ENCODE measurements at places on chromosomes 16 and 17.

GRCh38 chr16:22346483-22346882, 27.9 kb downstream of the CDR2 start:
- H3K27me3 ChIP-seq: no peaks in the 10 kb centered on the region
- no peaks in the 10 kb centered on the region for H3K4me1 ChIP-seq
- no peak for DNase-seq
- H3K4me3 ChIP-seq: no peak overlapping the region
- peaks cover 19% of the 10 kb centered on the region for H3K36me3 ChIP-seq

GRCh38 chr17:60269417-60269816, 119.6 kb downstream of the CA4 start:
- H3K27ac ChIP-seq: no peak overlapping the region
- H3K36me3 ChIP-seq: no peaks in the 10 kb centered on the region
- no peak for DNase-seq
- H3K4me1 ChIP-seq: no peaks in the 10 kb centered on the region

GRCh38 chr16:73190256-73190655, 142.3 kb upstream of the ZFHX3 start:
- no peak for DNase-seq
- no peaks in the 10 kb centered on the region for H3K4me1 ChIP-seq
- no peak overlapping the region for H3K4me3 ChIP-seq

DNA sequence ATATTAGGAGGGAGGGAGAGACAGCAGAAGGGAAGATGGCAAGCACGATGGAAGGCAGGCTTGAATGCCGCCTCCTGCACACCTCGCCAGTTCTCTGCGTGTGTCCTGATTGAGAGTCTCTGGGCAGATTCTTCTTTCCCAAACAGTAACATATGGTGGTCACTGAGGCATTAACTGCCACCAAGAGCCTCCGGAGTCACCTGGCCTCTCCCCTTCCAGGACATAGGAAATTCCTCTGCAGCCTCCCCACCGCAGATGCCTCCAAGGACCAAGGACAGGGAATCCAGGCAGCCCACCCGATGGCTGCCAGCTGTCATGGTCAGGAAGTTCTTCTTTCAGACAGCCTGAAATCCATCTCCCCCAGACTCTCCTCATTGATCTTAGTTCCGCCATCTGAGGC, 149.3 kb downstream of the ENGASE start:
- H3K36me3 ChIP-seq: no peaks in the 10 kb centered on the region
- no peak overlapping the region for H3K4me3 ChIP-seq
- H3K27me3 ChIP-seq: no peaks in the 10 kb centered on the region
- H3K27ac ChIP-seq: no peak overlapping the region
- H3K4me1 ChIP-seq: peaks cover 3% of the 10 kb centered on the region

DNA sequence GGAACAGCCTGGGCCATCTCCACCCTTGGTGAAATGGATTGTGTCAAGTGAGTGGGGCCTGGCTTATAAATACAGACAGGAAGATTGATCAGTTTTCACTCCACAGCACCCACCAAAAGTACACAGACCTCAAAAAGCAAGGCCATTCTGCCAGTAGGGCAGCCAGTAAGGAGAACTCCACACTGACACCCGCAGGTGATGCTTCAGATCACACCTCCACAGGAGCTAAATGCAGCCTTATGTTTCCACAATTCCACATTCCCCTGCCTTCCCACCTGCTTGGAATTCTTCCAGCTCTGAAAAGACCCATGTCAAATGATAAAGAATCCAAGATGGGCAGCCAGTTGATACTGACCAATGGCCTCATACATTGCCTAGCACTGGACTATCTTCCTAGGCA, 191.1 kb downstream of the ZFHX3 start:
- H3K36me3 ChIP-seq: no peaks in the 10 kb centered on the region
- DNase-seq: no peak
- H3K27ac ChIP-seq: no peak overlapping the region
- H3K27me3 ChIP-seq: no peaks in the 10 kb centered on the region

GRCh38 chr17:72560303-72561247, 439.8 kb downstream of the SOX9 start:
- H3K27ac ChIP-seq: no peak overlapping the region
- H3K4me1 ChIP-seq: 0 out of 2 replicates have a peak, but pooled peaks cover 2% of the 10 kb centered on the region
- H3K27me3 ChIP-seq: no peaks in the 10 kb centered on the region

GRCh38 chr16:1048442-1049112, 24.0 kb upstream of the SSTR5 start:
- H3K27ac ChIP-seq: no peak overlapping the region
- DNase-seq: no peak
- no peaks in the 10 kb centered on the region for H3K4me1 ChIP-seq
- H3K27me3 ChIP-seq: no peaks in the 10 kb centered on the region

DNA sequence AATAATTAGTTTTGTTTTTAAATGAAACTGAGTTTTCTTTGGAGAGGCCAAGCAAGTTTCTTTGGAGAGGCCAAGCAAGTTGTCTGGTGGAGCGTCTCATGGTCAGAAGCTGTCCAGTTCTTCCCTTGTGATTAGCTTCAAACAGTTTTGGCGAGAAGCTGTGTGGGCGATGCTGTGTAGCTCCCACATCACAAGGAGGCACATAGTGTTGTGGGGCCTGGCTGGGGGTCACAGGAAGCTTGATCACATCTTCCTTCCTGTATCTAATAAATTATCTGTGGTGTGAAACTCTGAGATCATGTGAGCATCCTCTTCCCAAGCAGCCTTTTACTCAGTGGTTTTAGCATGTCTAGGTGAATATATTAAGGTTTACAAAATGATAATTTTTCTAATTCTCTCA, 33.9 kb downstream of the SPECC1 start:
- H3K27ac ChIP-seq: no peak overlapping the region
- 0 out of 2 replicates have a peak, but pooled peaks cover 2% of the 10 kb centered on the region for H3K4me1 ChIP-seq
- no peak overlapping the region for H3K4me3 ChIP-seq
- H3K36me3 ChIP-seq: no peaks in the 10 kb centered on the region
- no peaks in the 10 kb centered on the region for H3K27me3 ChIP-seq
- no peak for DNase-seq

DNA sequence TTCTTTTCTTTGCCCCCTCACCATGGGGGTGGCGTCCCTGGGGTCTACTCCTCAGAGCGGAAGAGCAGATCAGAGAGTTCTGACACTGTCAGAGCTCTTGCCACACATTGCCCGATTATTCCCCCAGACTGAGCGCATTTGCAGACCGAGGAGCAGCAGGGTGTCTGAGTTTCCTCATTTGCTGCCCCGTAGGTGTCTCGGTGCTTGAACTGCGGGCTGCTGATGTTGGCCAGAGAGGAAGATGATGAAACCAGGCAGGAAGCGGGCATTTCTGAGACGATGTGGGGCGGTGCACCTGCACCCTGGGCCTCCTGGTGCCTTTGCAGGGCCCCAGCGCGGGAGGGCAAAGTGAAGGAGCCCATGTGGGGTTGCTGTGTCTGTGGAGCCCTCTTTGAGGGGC, 55.2 kb downstream of the ARSG start:
- no peak overlapping the region for H3K4me3 ChIP-seq
- DNase-seq: no peak
- no peak overlapping the region for H3K27ac ChIP-seq

GRCh38 chr16:50146479-50147435, 6.3 kb upstream of the TENT4B start:
- H3K27ac ChIP-seq: no peak overlapping the region
- no peaks in the 10 kb centered on the region for H3K4me1 ChIP-seq
- no peaks in the 10 kb centered on the region for H3K36me3 ChIP-seq
- H3K4me3 ChIP-seq: no peak overlapping the region
- no peak for DNase-seq

GRCh38 chr16:70778901-70779309, 22.1 kb downstream of the VAC14 start:
- no peaks in the 10 kb centered on the region for H3K27me3 ChIP-seq
- H3K4me1 ChIP-seq: no peaks in the 10 kb centered on the region
- H3K36me3 ChIP-seq: peaks cover 38% of the 10 kb centered on the region
- H3K27ac ChIP-seq: no peak overlapping the region
- no peak for DNase-seq

DNA sequence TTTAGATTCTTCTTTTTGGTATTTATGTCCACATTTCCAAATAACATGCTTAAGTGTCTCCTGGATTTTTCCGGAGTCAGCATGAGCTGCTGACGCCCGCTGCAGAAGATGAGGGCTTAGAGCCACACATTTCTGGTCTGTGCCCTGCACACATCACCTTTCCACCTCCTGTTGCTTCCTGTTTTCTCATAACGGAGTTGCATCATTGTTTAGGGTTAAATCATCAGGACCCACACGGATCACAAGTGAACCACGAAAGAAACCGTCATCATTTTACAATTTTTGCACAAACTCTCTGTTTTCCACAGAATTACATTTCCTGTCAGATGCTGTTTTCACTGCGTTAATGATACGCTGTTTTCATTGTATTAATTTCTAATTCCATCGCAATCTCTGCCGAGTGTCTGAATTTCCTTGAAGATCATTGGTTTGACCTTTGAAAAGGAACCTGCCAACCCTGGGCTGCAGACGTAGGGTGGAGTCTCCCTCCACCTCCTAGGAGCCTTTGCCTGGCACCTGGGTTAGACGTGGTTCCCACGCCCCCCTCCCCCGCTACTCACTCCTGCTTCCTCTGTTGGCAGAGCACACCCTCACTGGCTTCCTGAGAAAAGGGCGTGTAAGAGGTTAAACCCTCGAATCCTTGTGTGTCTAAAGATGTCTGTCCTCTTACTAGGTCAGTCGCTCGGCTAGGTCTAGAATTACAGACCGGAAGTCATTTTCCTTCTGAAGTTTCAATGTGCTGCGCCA, 68.2 kb downstream of the RNF213 start:
- no peak overlapping the region for H3K4me3 ChIP-seq
- H3K36me3 ChIP-seq: peaks cover 20% of the 10 kb centered on the region
- no peak overlapping the region for H3K27ac ChIP-seq

- no peaks in the 10 kb centered on the region for H3K4me1 ChIP-seq
- H3K4me3 ChIP-seq: no peak overlapping the region
- H3K27ac ChIP-seq: no peak overlapping the region
- no peak for DNase-seq
- peaks cover 20% of the 10 kb centered on the region for H3K36me3 ChIP-seq
Measured at GRCh38 chr16:84780544-84781376, 39.0 kb upstream of the CRISPLD2 start.
